Small intestine (tissue), 16 donors: ENCODE measurements at places on chromosomes 7 and 10.
A peak's percentile ranks its signal among the peaks of the same experiment; 100 is the strongest.

DNA sequence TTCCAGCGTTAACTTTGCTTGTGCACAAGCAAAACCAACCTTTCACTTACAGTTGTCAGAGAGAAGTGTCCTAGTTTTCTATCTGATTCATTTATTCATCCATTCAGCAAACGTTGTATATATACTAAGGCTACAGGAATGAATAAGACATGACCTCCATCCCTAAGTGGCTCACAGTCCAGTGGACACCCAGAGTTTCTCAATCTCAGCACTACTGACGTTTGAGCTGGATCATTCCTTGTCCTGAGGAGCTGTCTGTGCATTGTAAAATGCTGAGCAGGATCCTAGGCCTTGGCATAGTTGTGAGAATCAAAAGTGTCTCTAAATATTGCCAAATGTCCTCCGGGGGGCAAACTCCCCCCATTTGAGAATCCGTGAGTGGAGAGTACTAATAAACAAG is 166.7 kb upstream of the PRKCQ start:
- no peak for DNase-seq

DNA sequence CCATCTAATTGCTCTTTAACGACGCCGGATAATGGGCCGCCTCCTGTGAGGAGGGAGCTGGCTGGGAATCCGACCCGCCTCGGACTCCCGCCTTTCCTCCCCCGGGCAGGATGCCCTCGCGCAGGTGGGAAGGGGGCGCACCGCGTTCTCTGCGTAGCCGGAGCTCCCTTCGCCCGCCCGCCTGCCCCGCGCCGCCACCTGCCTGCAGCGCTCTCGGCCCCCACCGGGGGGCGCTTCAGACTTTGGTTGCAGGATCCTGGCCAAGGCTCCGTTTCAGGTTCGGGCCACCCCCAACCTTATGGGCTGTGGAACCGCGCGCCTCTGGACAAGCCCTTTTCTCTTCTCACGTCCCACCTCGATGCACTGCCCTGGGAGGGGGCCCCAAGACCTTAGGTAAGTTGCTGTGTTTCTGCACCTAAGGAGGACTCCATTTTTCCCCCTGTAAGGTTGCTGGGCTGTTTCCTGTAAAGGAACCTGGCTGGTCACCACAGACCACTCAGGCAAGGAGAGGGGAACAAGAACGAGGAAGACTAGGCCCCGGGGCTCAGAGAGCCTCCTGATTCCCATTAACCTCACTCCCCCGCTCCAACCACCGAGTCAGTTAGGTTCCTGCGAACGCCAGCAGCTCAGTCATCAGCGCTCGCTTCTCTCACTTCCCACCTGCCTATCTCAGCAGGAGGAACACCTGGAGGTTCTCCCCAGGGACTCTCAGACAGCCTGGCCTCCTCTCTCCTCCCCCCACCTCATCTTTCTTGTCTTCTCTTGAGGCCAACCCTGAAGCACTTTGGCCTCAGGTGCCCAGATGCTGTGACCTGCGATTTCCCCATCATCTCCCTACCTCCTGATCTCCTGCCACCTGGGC is 11.3 kb upstream of the KAZALD1 start:
- peak; percentile 90 for DNase-seq

DNA sequence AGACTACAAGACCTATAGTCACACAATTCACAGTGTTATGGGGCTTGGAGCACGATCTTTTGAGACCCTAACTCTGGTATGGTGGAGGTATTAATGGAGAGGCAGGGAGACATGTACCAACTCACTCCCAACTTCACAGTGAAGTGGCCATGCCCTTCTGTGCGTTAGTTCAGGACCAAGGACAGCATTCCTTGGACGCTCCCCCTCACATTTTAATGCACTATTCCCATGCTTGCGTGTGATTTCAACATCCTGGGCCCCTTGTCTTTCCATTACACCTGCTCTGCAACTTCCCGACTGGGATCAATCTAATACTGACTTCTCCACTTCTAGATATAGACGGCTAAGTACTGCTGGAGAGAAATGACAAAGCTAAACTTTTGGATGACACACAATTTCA is 72.7 kb downstream of the PLCE1 start:
- DNase-seq: no peak

GRCh38 chr7:113013761-113014449 is 72.7 kb downstream of the GPR85 start:
- DNase-seq: no peak

- DNase-seq: no peak
These were observed 25.9 kb downstream of the TNRC18 start for GRCh38 chr7:5397736-5398135.

DNA sequence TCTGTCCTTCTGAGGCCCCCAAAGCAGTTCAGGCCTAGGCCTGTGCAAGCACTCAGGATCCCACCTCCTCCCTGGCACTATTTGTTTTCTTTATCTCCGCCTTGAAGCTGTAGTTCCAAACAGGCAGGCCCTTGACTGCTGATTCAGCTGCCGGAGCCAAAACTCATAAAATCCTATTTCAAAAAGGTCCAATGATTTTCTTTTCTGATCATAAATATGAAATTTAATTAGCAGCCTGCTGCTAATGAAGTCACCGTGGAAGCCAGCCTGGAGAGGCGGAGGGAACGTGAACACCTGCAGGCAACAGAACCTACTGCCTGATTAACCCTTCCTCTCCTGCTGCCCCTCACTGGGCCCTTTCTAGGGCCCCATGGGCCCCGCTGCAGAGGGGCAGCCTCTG is 60.1 kb downstream of the CARD11 start:
- DNase-seq: no peak

DNA sequence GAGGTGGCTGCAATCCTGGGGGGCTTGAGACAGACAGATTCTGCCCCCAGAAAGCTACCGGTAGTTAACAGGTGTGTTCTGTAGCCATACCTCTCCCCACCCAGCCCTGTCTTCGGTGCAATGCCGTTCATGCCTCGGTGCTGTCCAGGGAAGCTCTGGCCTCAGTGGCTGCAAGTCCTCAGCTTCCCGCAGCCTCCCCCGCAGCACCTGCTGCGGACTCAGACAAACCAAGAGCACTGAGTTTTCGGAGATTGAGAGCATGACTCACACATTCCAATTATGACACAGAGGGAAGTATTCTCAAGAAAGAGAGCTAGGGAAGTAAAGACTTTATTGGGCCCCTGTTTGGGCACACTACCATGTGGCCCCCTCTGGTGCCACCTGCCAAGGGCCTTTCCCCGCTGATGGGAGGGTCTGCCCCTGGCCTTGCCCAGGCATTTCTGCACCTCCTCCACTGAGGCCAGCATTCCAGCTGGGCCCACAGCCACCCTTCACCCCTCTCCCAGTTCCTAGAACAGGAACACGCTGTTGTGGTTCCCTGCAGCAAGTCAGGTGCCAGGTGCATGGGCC is 30.2 kb upstream of the EZH2 start:
- no peak for DNase-seq

DNA sequence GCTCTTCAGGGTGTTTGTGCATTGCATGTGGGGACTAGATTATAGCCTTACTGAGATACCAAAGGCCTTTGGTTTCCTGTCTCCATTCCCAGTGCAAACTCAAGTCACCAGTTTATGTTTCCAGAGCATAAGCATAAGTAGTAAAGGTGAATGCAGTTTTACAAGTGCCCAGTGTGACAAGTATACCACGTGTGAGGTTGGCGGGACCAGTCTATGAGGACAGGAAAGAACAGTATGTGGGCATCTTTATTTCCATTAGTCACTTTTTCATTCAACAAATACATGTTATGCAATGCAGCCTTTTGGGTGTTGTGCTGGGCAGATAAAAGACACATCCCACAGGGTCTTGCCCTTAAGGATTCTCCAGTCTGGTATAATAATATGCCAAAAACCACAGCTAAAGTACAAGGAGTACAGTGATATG is 146.5 kb downstream of the ARID5B start:
- peak; percentile 71 for DNase-seq
